ENCODE measurements at places on chromosomes 11 and 22.

DNA sequence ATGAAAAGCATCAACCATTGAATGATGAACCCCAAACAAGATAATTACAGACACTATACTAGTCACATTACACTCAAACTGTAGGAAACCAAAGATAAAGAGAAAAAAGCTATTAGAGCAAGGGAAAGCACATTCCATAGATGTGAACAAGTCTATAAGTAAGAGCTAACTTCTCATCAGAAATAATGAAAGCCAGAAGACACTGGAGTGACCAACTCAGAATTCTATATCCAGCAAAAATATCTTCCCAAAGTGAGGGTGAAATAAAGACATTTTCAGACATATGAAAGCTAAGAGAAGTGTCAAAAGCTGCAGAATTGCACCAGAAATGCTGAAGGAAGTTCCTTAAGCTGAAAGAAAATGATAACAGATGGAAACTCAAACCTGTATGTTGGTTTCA lies 17.3 kb downstream of the FCHSD2 start:
- no peak for DNase-seq

DNA sequence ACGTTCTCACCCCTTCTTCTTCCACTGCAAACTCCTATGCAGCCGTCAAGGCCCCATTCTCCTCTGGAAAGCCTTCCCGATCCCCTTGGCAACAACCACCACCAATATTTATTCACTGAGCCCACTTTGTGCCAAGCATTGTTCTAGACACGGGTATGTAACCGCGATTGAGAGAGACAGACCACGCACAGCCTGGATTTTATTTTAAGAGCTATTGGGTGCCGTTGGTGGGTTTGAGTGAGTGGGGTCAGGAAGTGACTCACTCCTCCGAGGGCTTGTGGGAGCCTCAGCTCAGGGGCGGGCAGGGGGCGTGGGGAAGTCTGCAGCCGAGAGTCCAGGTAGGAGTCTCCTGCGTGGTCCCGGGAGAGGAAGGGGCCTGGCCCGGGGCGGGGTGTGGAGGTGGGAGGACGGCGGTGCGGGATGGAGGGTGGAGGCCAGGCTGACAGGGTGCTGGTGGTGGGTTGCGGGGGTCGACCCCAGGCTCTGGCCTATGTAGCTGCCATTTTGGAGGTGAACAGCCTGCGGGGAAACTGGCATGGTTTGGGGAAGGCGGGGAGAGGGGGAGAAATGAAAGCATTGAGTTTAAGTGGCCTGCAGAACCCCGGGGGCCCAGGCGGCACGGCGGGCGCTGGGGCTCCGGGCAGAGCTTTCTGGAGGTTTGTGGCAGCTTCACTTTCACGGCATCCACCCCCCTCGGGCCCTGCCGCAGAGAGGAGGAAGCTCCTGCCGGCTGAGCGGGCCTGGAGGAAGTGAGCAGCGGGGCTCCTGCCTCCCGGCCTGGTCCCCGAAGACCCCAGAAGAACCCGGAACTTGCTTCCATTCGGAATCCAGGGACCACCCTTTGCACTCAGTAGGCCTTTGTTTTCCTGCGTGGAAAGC lies 547 bp downstream of the PARVG start:
- DNase-seq = no peak

- no peak for DNase-seq
These were observed 3.9 kb upstream of the SCN2B start for GRCh38 chr11:118180300-118180703.

- no peak for DNase-seq
These were observed 36.4 kb downstream of the SWAP70 start for GRCh38 chr11:9700105-9700801.

- no peak for DNase-seq
These were observed 61.5 kb upstream of the NECTIN1 start for GRCh38 chr11:119790476-119790875.

GRCh38 chr22:45648301-45649117 lies 23.1 kb upstream of the ATXN10 start:
- no peak for DNase-seq

- no peak for DNase-seq
These were observed 37.3 kb upstream of the MYO18B start for GRCh38 chr22:25704701-25705100.

- no peak for DNase-seq
These were observed 83.1 kb downstream of the PHF21B start for GRCh38 chr22:44926491-44927415.

DNA sequence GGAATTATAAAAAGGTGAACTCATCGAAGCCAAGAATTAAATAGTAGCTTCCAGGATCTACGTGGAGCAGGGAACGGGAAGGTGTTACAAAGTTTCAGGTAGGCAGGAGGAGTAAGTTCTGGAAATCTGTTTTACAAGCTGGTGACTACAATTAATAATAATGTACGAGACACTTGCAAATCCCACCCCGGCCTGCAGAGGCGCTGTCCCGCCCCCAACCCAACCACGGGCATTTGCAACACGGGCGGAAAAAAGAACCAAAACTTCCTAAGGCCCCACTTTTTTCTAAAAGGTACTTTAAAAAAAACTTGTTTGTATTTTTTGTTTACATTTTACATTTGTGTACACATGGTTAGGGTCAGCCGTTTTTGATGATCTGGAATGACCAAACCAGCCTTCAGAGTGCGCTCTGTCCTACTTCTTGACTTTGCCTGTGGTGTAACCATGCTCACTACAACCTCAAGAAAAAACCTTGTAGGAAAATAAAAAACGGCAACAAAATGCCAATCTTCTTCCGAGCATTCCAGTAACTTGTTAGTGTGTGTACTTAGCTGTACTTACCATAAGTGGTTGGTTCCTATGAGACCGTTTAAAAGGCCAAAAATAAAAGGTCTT lies 449.6 kb upstream of the B3GAT1 start:
- DNase-seq = no peak
